Mesangial cell (primary cell): ENCODE measurements at places on chromosomes 1 and 21. TPM values are rescaled to one million over a fixed set of nuclear protein-coding genes. Genes with fewer than 3 reads are reported as not detected.

TMCC2 gene
- 3.0 and 5.2 TPM in 2 replicates for total RNA-seq

LSS gene
- total RNA-seq, result 66.0 and 103 TPM in 2 replicates

MAB21L3 gene
- under 0.01 TPM in 1 of 2 replicates, not detected in the other for total RNA-seq

ADCY10 gene
- total RNA-seq, result under 0.01 TPM in 1 of 2 replicates, not detected in the other

EVA1C gene
- 1.6 and 2.4 TPM in 2 replicates for total RNA-seq

BSND gene
- total RNA-seq, result not detected in 2 replicates

ZNF684 gene
- 1.8 and 4.7 TPM in 2 replicates for total RNA-seq

AKR7A3 gene
- total RNA-seq, result 0.51 and 0.65 TPM in 2 replicates

VAV3 gene
- 1.3 and 5.2 TPM in 2 replicates for total RNA-seq

S100A6 gene
- 1,631 and 1,651 TPM in 2 replicates for total RNA-seq

RGS16 gene
- total RNA-seq, result 0.16 and 0.38 TPM in 2 replicates

CA6 gene
- total RNA-seq, result not detected in 2 replicates

KPRP gene
- total RNA-seq, result not detected in 2 replicates

PRMT2 gene
- total RNA-seq, result 63.7 and 88.6 TPM in 2 replicates

SFN gene
- 21.7 and 44.3 TPM in 2 replicates for total RNA-seq

LUZP1 gene
- 20.9 and 22.8 TPM in 2 replicates for total RNA-seq
